T-helper 1 cell (primary cell): ENCODE measurements at places on chromosomes 7 and 10.

GRCh38 chr7:6015917-6016652, 7.0 kb downstream of the AIMP2 start:
- DNase-seq, result no peak

DNA sequence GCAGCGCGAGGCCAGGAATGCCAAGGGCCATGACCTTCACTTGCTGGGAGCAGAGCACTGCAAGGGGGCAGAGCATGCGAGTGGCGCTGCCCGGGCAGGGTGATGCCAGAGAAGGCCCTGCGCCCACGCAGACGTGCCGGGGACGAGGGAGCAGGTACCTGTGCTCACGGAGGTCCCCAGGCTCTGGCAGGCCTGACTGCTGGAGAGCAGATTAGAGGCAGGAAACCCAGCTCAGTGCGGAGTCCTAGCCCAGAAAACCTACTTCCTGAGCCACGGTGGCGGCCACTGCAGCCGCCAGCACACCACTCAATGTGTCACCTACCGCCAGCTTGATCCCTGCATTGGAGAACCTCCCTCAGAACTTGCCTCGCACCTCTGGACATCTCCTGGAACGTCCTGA, 148.4 kb downstream of the MAD1L1 start:
- no peak for DNase-seq

DNA sequence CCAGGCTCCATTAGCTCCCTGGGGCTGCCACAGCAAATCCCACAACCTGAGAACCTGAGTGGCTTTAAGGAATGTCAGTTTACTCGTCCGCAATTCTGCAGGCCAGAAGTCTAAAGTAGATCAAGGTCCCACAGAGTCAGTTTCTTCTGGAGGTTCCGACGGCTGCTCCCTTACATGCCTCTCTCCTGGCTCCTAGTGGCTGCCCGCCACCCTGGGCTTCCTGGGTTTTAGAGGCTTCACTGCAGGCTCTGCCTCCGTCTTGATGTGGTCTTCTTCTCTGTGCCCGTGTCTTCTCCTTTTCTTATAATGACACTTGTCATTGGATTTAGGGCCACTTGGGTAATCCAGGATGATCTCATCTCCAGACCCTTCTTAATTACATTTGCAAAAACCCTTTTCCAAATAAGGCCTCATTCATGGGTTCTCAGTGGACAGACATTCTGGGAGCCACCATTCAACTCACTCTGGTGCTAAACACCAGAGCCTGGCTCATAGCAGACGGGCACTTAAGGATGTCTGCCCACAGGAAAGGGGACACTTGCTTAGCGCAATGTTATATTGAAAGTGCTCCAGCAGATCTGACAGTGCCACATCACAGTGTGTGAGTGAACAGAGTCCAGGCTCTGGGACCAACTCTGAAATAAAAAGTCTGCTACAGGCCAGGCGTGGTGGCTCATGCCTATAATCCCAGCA, 77.6 kb downstream of the VWC2 start:
- no peak for DNase-seq

DNA sequence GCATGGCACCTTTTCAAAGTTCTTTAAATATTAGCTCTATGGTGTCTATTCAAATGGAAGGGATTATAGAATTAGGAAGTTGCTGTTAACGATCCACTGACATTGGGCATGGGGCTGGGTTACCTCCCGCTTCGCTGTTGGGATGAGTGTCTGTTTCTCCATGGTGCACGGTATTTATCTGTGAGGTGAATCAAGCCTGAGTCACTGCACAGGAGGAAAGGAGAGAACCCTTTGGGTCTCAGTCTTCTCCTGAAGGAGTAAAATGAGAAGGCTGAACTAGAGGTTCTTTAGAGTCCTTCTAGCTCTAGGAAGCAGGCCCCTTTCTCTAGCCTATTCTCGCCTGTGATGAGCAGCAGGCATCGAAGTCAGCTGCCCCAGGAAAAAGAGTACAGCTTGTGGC, 7.3 kb downstream of the JCAD start:
- DNase-seq, result no peak

- DNase-seq, result no peak
These were observed 203.7 kb downstream of the GLRX3 start for GRCh38 chr10:130339911-130340310.
